Pancreas (tissue), 10 donors: ENCODE measurements at places on chromosomes 16 and 17.

DNA sequence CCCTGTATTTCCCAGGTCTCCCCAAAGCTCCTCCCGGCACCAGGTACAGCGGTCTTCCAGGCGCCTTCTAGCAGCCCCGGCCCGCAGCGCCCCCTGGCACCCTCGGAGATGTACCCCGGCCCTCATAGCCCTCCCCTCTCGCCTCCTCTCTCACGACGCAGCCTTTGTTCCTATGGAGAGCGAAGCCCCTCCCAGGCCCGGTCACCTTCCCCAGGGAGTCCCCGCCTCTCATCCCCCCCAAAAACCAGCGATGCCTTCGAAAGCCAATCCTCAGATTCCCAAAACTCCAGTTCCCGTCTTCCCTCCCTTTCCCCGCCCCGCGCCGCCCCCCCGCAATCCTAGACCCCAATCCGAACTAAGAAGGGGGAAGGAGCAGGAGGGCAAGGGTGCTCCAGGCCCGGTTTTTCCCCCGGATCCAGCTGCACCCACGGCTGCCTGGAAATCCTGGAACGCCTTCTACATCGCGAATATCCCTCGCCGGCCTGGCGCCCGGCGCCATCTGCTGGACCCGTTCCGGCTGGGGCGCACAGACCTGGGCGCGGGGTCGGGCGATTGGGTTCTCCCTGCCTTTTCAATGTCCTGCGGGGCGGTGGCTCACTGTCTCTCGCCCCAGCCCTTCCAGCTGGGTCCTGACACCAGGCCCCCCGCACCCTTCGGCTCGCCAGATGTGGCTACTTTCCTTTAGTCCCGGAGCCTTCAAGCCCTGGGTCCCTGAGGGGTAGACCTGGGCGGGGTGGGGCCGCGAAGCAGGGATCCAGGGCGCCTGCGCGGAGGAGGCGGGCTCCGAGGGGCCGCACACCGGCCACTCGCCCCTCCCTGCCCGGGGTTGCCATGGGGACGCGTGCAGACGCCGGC lies at the start of gene DNAH2:
Gene DNAH2, plus strand, starts transcription at position 844 of the 855 bp plus-strand sequence. CDS start 1,991 bp downstream, outside the sequence.
- peak; percentile 88 for DNase-seq

DNA sequence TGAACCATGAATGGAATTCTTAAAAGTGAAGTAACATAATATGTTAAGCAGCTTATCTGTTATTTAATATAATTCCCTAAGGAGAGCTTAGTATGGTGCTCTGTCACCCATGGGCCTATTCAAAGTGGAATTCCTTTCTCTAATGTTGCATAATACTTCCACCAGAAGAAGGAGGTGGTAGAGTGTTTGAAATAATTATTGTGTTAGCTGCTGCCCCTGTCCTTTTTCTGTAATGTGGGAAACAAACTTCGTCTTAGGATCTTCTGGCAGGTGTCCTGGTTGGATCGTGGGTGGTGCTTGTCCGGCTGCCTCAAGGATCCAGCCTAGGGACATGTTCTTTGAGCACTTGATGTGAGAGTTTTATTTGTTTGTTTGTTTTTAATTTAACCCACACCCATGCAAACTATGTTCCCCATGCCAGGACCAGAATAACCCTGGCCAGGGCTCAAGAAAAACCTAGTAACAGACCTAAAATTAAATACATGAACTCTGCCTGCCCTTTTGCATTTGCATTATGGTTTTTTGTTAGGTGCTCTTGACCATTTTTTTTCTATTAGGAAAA lies 46.1 kb downstream of the ZNRF1 start:
- no peak for DNase-seq

GRCh38 chr17:45316434-45317110 lies at the start of gene MAP3K14:
Gene MAP3K14, minus strand, starts transcription at chr17:45317020. Its CDS starts 26,275 bp downstream, at chr17:45290745.
- DNase-seq: peak; percentile 87

GRCh38 chr17:9529033-9529700 lies 46.5 kb downstream of the STX8 start:
- no peak for DNase-seq

DNA sequence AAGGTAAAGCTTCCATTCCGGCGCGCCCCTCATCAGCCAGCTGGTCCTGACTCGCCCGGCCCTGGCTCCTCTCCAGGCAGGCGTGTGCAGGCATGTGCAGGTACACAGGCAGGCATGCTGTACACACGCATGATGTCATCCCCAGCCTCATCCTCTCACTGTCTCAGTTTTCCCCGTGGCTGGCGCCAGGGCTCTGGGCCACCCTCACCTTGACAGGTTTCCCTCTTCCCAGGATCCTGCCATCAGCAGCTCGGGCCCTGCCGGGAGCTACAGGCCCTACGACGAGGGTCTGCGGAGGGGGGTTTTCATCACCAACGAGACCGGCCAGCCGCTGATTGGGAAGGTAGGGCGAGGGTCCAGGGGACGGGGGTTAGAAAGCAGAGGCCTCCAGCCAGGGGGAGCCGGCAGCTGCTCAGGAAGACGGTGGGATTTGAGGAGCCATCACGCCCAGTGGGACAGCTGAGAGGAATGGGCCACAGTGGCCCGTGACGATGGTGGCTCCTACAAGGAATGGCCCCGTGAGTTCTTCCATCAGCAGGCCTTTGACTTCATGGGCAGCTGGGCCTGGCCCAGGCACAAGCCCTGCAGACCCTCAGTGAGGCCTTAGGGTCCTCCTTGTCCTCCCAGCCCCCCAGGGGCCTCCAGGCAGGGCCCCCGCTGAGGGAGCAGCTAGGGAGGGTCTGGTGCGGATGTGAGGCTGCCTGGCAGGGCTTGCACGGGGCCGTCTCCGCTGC lies 8.5 kb downstream of the GAA start:
- DNase-seq: peak; percentile 1

DNA sequence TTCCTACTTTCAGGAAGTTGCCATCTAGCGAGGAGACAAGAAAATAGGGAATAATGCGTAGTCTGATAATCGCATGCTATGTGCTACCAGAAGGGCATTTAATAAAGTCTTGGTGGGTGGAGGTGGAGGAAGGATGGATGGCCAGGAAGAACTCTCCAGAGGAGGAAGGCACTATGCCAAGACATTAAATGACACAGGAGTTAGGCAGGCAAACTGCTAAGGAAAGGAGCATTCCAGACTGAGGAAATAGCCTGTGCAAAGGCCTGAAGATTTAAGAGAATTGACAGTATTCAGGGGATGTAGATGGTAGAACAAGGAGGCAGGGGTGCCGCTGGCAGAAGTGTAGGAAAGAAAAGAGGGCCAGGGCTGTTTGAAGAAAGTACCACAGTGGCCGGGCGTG lies 19.3 kb upstream of the ARHGAP44 start:
- no peak for DNase-seq

DNA sequence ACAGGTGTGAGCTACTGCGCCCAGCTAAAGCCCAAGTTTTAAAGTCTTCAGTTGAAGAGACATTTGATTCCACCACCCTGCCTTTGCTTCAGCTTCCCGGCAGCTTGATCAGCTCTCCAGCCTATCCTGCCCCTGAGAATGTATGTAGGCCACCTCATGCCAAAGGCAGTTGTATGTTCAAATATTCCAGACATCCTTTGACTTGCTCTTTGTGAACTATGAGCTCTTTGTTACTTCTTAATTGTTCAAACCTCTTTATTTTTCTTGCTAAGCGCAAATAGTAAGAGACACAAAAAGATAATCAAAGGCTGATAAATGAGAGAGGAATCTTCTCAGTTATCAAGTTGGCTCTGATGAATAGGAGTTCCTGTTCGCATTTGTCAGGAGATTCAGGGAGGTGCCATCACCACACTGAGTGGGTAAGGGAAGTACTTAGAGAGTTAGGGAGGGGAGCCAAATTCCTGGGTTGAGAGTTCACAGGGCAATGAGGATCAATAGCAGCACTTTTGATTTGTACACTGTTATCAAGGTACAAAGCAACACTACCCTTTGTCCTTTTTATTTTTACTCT lies 32.0 kb upstream of the SUPT4H1 start:
- DNase-seq: no peak

- no peak for DNase-seq
Measured at GRCh38 chr16:76297941-76298340, 20.7 kb downstream of the CNTNAP4 start.

GRCh38 chr16:81526935-81527334 lies 82.3 kb downstream of the CMIP start:
- peak; percentile 44 for DNase-seq

DNA sequence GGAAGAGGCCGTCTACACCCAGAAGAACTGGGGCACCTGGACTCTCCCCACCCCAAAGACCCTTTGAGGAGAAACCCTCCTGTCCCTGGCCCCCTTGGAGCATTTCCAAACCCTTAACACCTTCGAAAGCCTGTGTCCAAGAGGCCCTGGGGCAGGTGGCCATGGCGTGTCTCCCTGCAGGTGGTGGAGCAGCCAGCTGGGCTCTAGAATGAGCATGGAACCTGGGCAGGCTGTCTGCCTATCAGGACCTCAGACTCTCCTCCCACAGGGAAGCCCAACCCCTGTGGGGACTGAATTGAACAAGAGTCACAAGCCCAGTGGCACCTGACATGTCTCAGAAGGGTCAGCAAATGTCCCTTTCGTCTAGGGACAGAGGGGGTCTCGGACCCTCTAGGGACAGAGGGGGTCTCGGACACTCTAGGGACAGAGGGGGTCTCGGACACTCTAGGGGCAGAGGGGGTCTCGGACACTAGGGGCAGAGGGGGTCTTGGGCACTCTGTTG lies 8.4 kb downstream of the CBX4 start:
- DNase-seq: no peak

- DNase-seq: no peak
Measured at GRCh38 chr17:21592774-21593173, 99.5 kb upstream of the KCNJ18 start.

DNA sequence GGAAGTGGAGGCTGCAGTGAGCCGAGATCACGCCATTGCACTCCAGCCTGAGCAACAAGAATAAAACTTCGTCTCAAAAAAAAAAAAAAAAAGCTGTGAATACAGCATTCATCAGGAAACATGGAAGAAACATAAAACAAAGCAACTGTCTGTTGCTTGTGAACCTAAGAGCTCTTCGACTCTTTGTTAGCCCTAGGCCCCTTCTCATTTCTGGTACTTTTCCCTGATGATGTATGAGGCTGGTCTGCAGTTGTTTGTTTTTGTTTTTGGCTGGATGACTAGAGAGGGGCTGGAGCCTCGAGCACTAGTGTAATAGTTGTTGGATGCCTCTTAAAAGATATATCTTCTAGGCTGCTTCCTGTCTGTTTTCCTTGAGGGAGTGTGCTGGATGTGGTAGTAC lies 113.5 kb downstream of the MAP2K6 start:
- DNase-seq: no peak

DNA sequence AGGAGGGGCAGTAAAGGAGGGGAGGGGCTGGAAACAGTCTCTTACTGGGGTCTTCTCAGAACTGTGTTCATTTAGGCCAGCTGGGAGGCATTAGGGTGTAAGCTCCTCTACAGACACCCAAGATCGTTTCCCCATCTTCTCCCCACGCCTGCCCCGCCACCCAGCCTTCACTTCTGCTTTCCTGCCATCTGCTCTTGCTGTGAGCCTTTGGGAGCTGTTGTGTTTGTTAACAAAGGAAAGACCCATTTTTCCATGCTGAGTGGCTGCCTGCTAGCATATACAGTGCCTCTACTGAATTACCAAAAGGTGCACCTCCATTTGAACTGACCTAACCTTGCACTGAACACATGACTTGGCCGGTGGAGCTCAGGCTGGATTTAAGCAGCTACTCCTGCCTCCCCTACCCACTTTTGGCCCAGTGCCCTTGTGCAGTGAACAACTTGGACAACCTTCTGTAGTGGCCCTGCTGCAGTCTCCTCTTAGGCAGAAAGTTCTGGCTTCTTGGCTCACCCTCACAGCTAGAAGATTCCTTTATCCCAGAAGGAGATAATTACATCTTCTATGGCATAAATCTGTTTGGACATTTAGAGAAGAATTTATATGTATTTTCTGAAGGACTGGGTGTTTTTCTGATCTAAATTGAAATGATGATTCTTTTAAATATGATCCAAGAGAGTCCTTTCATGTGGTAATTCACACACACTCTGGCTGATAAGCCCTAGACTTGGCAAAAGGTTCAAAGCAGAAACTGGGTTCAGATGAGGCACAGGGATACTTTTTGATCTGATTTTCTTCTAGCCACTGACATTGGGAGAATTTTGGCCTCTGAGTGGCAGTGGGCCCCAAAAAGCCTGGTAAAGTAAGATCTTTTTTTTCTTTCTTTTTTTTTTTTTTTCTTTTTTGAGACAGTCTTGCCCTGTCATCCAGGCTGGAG lies 81.9 kb upstream of the HNF1B start:
- DNase-seq: no peak

DNA sequence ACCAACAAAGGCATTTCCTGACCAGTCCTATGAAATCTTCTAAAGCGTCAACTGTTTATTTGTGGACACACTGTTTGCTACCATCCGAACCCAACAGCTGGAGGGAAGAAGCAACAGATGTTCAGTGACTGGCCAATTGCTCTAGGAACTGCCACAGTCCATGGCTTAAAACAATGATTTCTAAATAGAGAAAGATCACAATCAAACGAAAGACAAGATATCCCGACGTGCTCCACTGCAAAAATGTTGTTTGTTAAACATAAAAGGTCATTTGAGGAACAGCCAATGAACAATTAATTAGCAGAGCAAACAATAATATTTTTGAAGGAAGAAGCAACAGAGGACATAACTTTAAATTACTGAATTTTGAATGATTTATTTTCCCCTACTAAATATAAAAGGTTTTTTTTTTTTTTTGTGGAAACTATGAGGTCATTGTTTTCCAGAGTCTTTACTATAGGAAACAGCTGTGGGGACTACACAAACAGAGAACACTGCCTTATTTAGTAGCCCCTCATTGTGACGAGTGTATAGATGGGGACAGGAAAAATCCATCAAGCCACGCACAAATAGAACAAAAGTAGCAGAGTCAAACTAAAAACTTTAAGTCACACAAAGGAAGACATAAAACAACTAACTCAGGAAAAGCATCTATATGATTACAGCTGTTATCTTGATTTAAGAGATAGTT lies 17.2 kb downstream of the USP31 start:
- DNase-seq: no peak

- no peak for DNase-seq
Measured at GRCh38 chr17:28579526-28579925, 2.8 kb upstream of the ALDOC start.

- DNase-seq: no peak
Measured at GRCh38 chr16:64952177-64952576, 169.7 kb downstream of the CDH11 start.

DNA sequence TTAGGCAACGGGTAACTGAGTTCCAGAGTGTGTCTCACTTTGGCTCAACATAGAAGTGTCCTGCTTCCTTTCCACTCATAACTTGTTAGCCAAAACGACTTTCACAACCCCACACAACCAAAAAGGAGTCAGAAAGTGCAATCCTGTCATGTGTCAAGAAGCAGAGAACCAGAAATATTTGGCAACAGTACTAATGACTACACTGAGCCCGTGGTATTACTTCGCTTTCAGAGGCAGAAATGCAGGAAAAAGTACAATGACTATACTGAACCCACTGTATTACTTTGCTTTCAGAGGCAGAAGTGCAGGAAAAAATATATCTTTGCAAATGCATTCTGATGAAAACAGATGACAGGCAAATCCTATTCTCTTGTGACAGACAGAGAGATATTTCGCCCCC lies 484.6 kb downstream of the KIF2B start:
- no peak for DNase-seq

- DNase-seq: no peak
Measured at GRCh38 chr16:67531247-67531646, 2.6 kb downstream of the RIPOR1 start.

- DNase-seq: no peak
Measured at GRCh38 chr17:20952183-20952582, 90.6 kb downstream of the USP22 start.

GRCh38 chr17:45146166-45146565 lies 2.1 kb upstream of the HEXIM1 start:
- peak; percentile 33 for DNase-seq

GRCh38 chr17:78364436-78365281 lies 4.8 kb upstream of the SOCS3 start:
- no peak for DNase-seq

- DNase-seq: no peak
Measured at GRCh38 chr16:70790815-70791214, 10.1 kb downstream of the VAC14 start.
